LoVo (cell line): ENCODE measurements at places on chromosomes 5 and 9.

- no peak for DNase-seq
Observed at GRCh38 chr9:103802068-103802467, 292.0 kb upstream of the SMC2 start.

GRCh38 chr9:18605766-18606180, 131.8 kb downstream of the ADAMTSL1 start:
- no peak for DNase-seq

DNA sequence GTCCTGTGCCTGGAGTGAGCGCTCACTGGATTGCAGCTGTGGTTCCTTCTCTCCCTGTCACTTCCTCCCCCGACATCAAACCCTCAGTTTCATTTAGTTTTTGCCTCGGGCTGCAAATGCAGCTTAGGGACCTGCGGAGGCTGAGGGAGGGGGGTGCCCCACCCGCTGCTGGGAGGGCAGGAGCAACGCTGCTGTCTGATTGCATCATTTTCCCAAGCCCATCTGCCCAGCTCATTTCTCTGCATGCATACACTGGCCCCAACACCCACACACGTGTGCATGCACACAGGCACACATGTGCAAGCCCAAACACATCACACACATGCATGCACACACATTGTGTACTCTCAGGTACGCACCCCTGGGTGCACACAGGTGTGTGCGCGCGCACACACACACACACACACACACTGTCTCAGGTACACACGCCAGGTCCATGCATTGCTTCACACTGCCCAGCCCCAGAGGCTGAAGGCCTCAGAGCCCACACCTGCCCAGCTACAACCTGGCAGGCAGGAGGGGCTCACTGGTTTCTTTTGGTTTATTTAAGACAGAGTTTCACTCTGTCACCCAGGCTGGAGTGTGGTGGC, 3.4 kb downstream of the ASS1 start:
- DNase-seq = no peak

DNA sequence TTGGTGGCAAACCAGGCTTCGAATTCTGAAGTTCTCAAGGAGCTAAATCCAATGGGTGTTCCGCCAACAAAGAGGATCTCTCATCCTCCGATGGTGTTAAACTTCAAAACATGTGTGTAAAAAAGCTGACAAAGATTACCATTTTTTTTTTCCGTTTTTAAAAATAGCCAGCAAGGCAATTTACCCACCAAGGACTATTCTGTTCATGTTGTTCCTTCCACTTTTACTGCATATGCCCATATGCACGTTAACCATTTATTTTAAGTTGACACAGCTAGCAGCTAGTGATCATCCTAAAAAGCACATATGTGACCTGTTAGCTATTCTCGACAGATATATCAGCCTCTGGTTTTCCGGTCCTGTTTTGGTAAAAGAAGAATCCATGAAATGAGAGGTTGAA, 326.7 kb downstream of the PLK2 start:
- DNase-seq = no peak

DNA sequence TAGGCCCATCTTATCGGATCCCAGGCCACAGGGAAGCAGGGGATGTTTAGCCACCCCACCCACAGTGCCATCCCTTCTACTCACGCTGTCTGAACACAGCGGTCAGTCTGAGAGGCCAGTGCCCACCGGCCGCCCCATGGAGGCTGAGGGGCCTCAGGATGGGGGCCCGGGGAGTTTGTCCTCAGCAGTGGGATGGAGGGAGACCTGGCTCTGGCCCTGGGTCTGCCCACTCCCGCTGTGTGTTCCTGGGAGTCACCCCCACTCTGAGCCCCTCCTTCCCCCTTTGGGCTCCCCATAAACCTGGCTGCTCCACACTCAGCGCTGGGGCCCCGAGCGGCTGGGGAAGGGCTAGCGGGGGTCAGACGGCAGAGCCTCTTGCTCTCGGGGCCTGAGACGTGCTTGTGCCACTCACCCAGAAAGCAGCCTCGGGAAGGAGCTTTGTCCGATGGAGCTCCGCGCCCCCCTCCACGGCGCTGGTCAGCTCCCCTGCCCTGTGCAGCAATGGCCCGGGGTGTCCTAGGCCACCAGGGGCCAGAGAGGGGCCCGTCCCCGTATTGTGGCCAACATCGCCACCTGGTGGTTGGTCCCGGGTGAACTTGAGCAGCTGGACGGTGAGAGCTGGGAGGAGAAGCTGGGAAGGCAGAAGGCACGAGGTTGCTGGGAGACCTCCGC, 10.9 kb upstream of the LAMC3 start:
- DNase-seq = peak; percentile 48

DNA sequence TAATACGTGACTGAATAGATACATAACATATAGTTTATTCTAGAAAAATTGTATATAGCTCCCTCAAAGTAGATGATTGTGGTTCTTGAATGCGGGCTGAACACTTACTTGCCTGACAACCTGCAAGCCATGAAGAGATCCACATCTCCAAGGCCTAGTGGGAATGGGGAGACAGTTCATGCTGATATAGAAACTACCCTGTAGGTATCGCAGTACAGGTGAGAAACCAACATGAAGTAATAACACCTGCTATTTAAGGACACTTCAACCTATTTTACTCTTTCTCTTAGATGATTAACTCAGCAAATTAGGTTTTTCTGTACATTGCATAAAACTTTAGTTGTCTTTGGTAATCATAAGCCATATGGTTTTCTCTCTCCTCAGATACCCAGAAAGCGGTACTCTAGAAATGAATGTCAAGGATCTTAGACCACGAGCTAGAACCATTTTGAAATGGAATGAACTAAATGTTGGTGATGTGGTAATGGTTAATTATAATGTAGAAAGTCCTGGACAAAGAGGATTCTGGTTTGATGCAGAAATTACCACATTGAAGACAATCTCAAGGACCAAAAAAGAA, 47.3 kb downstream of the UHRF2 start:
- DNase-seq = no peak

DNA sequence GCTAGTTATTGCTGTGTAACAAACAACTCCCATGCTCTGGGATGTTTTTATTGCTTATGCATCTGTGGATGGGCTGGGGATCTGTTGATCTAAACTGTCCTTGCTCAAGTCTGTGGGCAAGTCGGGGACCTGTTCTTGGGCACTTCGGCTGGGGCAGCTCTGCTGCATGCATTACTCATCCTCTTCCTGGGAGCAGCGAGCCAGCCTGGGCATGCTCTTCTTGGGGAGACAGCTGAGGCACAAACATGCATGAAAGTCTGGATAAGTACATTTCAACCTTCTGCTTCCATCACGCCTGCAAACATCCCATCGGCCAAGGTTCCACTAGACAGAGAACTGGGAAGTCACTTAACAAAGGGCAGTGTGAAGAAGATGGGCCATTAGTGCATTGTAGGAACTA, 66.3 kb downstream of the ANKRD33B start:
- DNase-seq = no peak

DNA sequence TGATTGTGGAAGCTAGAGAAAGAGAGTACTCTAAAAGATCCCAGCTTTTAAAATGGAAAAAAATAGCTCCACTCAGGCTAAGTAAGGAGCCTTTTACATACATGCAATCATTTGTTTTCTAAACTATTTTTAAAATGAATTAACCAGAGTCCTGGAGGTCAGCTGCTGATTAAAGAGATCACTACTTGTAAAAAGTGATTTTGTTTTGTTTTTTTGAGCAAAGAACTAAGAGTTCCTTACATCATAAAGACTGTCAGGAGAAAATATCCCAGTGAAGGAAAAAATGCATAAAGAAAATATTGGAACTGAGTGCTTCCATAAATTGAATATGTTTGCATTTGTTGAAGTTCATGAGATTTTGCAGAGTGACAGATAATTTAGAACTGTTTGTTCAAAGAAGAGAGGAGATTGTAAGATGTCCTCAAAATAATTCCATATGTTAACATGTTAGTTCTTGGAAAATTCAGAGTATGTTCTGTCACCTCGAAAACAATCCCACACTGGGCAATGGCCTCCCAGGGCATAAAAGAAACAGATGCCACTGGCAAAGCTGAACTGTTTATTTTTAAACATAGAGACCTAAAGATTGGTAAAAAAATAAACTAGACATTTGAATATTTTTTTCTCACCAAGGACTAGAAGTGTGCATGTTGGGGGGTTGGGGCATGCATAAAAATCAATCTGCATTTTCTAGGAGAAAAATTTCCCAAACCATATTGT, 264.7 kb downstream of the NPR3 start:
- no peak for DNase-seq

DNA sequence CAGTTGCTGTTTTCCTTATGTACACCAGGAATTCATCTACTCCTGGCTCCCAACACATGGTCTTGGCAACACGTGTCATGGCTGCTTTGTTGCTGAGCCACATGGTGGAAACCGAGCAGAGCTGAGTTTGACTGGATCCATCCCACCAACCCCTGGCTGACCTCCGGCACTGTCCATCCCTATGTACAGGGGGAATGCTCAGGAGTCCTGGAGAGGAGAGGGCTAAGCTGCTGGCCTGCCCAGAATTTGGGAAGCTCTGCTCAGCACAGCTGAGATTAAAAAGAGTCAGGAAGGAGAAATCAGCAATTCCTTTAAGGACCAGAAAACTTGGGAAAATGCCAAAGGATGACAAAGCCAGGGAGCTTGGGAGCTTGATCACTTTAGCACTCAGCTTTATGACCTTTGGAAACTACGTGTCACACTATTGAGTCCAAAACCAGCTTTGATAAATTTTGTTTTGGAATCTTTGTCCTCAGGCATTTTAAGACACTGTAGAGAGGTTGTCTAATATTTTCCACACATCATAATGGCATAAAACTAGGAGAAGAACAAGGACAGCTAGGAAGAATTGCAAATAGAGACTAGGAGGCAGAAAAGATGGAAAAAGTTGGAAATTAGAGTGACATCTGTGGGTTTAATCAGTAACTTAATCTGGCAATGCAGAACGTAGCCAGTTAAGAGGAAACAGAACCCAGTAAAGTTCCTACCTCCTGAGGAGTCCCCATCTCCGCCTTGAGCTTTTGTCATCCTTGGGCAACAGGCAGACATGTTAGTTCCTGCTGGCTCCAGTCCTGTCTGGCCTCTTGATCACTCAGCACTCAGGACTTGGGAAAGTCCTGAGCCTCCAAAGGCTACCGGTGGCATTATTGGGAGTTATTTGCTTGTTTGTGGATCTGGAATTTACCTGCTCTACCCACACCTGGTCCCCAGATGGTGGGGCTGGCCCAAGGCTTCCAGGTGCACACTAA, 62.5 kb upstream of the PLPP1 start:
- DNase-seq = peak; percentile 86

GRCh38 chr5:54719384-54720283, 202.1 kb downstream of the SNX18 start:
- DNase-seq = no peak

GRCh38 chr5:168359820-168360460, 68.5 kb downstream of the WWC1 start:
- peak; percentile 16 for DNase-seq

- peak; percentile 30 for DNase-seq
Observed at GRCh38 chr9:16133556-16134227, 580.8 kb downstream of the CCDC171 start.

DNA sequence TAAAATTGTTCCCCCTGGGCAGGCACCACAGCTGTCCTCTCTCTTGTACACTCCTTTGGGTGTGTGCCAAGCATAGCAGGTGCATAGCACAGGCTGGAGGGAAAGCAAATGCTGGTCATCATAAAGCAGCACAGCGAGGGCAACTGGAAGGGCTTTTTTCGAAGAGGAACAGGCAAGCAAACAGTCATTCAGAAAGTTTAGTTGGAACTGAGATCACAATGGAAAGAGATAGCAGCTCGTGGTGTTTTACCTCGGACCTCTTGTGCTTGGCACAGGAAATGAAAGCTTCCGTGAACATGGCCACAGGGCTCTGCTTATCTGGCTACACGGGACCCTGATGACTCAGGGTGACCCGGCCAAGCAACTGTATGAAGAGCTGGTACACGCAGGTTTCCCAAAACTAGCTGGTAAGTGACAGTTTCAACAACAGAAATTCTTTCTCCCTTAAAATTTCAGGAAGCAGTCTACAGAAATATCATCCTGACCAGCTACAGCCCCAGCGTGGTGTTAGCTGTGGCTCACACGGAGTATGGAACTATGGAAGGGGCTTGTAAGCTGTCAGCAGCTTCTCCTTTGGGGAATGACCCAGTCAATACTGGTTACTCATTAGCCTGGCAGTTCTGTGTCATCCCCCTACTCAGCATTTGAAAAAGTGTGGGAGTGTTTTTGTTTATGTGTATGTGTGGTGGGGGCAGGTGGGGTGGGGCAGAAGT, 48.1 kb downstream of the POC5 start:
- DNase-seq = peak; percentile 61

GRCh38 chr9:40913928-40914673, 214.4 kb downstream of the FOXD4L6 start:
- DNase-seq = no peak

- no peak for DNase-seq
Observed at GRCh38 chr9:132461971-132462370, 52.0 kb downstream of the CFAP77 start.

GRCh38 chr5:170546282-170546681, 42.5 kb downstream of the KCNIP1 start:
- no peak for DNase-seq

- DNase-seq = peak; percentile 50
Observed at GRCh38 chr9:74770508-74771261, 117.0 kb downstream of the TRPM6 start.

GRCh38 chr9:81479573-81479972, 209.8 kb downstream of the TLE1 start:
- no peak for DNase-seq

GRCh38 chr9:119559986-119560385, 190.8 kb upstream of the BRINP1 start:
- DNase-seq = no peak

DNA sequence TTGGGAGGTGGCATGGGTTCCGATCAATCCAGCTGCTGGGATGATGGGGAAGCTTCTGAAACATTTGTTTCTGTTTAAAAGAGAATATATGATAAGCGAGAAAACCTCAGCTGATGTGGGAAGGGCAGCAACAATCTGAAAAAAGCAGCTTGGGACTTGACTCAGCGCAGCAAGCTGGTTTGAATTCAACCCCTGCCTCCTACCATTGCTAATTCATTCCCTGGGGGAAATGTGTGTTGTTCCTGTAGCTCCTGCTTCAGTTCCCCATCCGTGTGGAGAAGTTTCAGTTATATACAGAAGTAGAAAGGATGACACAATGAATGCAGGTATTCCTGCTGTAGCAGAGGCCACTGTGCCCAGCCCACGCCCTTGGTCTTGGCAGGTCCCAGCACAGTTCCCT, 145.1 kb downstream of the NXNL2 start:
- no peak for DNase-seq

DNA sequence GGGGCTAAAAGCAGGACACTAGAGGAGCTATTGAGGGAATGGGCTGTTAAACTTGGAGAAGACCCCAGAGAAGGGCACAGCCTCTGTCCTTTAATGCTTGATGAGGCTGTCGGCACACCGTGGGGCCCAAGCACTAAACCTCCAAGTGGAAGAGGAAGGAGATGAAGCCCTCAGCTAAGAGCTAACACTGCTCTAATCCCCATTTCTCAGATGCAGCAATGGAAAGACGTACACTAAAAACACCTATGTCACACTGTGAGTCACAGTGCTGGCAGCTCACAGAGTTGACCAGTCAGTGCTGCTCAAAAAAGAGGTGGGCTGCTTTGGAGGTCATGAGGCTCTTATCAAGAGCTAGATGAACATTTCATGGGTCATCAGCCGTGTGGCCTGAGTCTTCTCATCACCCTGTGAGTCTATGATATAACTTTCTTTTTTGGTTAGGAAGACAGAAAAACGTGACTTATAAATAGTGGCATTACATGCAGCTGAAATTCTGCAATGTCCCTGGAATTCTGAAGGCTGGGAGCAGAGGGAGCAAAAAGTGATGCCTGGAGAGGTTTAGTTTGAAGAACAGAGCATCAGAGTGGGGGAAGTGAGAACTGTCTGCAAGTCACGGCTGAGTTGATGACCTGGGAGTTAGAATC, 21.5 kb downstream of the TNFSF8 start:
- no peak for DNase-seq
